CD14-positive monocyte (primary cell): ENCODE measurements at places on chromosomes 5 and 9.

DNA sequence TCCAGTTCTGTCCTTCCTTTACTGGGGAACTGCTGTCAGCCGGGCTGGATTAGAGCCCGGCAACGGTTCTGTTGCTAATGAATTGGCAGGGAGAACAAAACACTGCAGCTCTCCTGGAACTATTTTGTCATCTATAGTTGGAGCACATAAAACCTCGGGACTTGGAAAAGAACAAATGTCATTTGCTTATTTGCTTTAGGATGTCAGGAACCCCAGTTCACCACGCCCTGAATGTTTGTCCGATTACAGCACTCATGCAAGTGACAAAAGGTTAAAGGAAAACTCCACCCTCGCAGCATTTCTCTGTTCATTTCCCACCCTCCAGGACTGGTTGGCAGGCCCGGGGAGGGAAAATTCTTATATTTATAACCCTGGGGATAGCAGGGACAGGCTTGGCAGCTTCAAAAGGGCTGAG is 66.4 kb upstream of the PLPP1 start:
- DNase-seq: no peak

DNA sequence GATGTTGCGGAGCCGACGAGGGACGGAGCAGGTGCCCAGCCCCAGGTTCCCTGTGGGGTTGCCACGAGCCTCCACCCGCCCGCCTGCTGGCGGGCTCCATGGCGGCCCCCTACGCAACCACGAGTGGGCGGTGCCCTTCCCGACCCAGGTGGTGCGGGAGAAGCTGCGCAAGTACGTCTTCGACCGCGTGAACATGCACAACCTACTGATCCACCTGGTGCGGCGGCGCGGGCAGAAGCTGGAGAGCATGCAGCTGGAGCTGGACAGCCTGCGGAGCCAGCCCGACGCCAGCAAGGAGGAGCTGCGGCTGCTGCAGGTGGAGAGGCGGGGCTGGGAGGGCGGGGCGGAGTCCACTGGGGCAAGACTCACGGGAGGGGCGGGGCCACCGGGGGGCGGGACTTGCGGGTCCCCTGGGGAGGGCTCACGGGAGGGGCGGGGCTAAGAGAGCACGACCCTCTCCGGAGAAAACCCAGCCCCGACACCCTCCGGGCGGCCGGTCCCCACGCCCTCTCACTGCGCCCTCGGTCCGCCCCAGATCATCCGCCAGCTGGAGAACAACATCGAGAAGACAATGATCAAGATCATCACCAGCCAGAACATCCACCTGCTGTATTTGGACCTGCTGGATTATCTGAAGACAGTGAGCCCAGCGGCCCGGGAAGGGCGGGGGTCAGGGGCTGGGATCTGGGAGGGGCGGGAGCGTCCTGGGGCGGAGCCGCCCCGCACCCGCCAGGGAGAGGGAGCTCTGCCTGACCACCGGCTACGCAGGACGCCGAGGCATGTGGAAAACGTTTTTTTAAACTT is 3.9 kb downstream of the CCDC183 start:
- DNase-seq: peak; percentile 19

GRCh38 chr5:119358530-119358900 is 2.7 kb downstream of the TNFAIP8 start:
- peak; percentile 41 for DNase-seq

GRCh38 chr5:88235828-88236227 is 32.8 kb downstream of the TMEM161B start:
- no peak for DNase-seq

GRCh38 chr9:126431077-126431742 is 104.6 kb downstream of the MVB12B start:
- DNase-seq: no peak

- no peak for DNase-seq
These were observed 718.2 kb downstream of the SEMA5A start for GRCh38 chr5:8827696-8828095.

- DNase-seq: no peak
These were observed 9.3 kb downstream of the STOM start for GRCh38 chr9:121360601-121361374.

DNA sequence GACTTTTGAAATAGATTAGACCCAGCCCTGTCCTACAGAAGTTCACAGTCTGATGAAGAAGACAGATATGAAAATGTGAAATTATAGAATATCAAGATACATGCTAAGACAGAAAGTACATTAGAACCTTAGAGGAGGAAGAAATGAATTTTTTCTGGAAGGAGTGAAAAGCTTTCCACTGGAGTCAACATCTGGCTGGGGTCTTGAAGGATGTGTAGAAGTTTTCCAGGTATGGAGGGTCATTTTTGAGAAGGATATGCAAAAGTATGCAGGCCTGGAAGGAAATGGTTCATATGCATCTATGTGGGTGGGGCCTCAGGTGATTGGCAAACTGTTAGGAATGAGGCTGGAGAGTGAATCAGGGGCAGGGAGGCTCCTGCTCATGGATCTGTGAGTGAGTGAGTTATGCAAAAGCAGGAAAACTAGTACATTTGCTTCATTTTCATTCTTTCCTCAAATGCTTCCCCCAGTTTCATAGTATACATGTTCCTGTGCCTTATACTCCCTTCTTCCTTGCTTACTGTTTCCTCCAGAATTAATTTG is 142.3 kb downstream of the GRIA1 start:
- no peak for DNase-seq

GRCh38 chr5:139882316-139882715 is 86.7 kb downstream of the PSD2 start:
- no peak for DNase-seq
